Motor neuron (in vitro differentiated cells): ENCODE measurements at places on chromosomes 3 and 15. TPM values are rescaled to one million over a fixed set of nuclear protein-coding genes. Genes with fewer than 3 reads are reported as not detected.

DNA sequence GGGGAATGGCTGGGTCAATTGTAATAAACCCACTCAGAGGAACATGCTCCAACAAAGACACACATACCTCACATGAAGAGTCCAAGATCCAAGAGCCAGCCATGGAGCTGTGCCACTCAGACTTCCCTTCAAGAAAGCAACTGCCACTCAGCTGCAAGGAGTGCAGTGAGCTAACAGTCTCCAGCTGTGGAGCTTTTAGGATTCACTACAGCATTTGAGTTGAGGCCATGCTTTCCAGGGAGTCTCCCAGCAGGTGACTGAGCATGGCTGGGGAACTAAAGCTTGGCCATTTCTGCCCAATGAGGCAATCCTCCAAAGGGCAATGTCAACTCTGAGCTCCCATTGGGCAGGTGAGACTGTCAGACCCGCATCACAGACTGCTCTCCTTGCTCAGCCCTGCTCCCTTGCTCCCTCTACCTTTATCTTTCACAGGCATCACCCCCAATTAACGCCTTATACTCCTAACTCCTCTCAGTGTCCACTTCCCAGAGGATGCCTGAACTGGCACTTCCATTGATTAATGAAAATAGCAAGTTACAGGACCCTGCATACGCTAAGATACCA is 165.3 kb upstream of the CTNNB1 start:
- no peak for ATAC-seq

Gene GPR149
- 0.18 TPM in 1 of 2 replicates, not detected in the other for total RNA-seq

Gene FSD2
- 0.21 and 0.30 TPM in 2 replicates for total RNA-seq

Gene DAZL
- 1.00 and 1.6 TPM in 2 replicates for total RNA-seq
